Lower lobe of right lung (tissue), 2 donors: ENCODE measurements at places on chromosomes 13 and 19. TPM values are rescaled to one million over a fixed set of nuclear protein-coding genes. Genes with fewer than 3 reads are reported as not detected.

GRCh38 chr13:76759877-76760276 is 126.3 kb downstream of the KCTD12 start:
- no peak overlapping the region for H3K4me3 ChIP-seq
- peaks cover 40% of the 10 kb centered on the region for H3K4me1 ChIP-seq
- no peaks in the 10 kb centered on the region for H3K36me3 ChIP-seq
- H3K27me3 ChIP-seq: no peaks in the 10 kb centered on the region

Gene SLC7A10
- total RNA-seq: 0.62 TPM

Gene GRIN2D
- total RNA-seq: 0.95 TPM

Gene CEACAM7
- total RNA-seq: not detected

Gene HS6ST3
- total RNA-seq: 0.06 TPM
